ENCODE measurements at places on chromosomes 2 and 18. TPM values are rescaled to one million over a fixed set of nuclear protein-coding genes. Genes with fewer than 3 reads are reported as not detected.

LIMS2 gene
- not detected for total RNA-seq

KYNU gene
- 11.7 TPM for total RNA-seq

FAM237A gene
- not detected for total RNA-seq

DNA sequence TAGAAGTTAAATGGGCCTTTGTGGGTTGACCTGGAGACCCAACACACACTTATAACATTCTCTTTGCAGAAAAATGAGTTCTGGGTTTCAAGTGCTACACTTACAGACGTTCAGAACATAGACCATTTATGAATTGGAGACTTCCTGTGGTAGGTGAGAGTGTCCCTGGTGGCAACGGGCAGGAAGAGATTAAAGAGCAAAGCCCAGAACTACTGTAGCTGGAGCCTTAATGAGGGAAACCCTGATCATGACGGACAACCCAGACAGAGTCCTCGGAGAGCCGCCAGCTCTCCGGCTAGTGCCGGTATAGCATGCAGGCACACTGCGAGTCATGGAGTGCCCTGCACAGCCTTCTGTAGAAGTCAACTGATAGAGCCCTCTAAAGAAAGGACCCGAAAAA lies 44.5 kb upstream of the RMDN2 start:
- no peak for DNase-seq

DNA sequence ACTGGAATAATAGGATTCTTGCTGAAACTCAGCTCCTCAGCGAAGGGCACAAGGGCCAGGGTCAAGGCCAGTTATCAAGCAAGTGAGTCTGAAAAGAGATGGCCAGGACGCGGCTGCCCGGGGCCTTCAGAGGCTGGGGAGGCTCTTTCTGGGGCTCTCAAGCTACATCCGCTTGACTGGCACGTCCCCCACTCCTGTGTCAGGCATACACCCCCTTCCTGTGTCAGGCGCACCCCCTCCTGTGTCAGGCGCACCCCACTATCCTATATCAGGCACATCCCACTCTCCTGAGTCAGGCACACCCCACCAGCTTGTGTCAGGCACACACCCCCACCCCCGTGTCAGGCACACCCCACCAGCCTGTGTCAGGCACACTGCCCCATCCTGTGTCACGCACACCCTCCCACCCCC lies 91.8 kb downstream of the TPO start:
- no peak for DNase-seq

DNA sequence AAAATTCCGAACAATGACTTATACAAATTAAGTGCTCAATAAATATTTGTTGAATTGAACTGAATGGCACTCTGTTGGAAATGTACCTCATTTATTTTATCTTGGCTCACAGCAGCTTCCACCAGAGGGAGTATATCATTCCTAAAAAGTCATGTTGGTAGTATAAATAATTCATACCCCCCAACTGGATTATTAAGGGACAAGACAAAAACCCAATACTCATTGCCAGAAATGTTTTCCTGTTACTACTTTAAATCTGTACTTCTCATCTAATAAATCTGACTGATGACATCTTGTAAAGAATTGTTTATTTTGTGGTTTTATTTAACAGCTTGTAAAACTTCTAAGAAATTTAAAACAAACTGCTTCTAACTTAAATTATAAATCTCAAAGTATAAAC lies 163.9 kb downstream of the CDH2 start:
- DNase-seq, result no peak

GRCh38 chr2:156064540-156064939 lies 268.0 kb downstream of the NR4A2 start:
- DNase-seq, result no peak

DNA sequence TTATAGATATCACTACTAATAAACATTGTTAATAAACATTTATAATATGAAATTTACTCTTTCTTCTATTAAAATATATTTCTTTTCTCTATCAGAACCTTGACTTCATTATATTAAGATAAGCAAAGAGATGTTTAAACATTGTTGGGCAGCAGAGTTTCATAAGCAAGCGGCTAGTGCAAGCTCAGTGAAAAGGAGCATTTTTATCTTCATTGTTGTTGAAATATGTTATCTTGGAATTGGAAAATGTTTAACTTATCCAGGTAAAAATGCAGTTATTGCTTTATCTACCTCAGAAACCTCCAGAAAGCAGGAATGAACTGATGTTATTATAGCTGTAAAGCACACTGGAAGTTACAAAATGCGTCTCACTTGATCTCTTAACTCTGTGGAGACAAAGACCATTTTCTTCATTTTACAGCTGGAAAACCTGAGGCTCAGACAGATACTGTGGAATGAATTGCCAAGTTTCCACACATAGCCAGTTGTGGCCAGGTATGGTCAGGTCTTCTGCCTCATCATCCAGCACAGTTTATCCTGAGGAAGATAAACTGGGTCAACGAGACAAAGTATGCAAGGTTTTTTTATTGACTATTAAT lies 934.6 kb upstream of the FAM98A start:
- DNase-seq, result no peak

GRCh38 chr2:145797692-145798091 lies 1277.8 kb upstream of the ZEB2 start:
- peak; percentile 25 for DNase-seq

DNA sequence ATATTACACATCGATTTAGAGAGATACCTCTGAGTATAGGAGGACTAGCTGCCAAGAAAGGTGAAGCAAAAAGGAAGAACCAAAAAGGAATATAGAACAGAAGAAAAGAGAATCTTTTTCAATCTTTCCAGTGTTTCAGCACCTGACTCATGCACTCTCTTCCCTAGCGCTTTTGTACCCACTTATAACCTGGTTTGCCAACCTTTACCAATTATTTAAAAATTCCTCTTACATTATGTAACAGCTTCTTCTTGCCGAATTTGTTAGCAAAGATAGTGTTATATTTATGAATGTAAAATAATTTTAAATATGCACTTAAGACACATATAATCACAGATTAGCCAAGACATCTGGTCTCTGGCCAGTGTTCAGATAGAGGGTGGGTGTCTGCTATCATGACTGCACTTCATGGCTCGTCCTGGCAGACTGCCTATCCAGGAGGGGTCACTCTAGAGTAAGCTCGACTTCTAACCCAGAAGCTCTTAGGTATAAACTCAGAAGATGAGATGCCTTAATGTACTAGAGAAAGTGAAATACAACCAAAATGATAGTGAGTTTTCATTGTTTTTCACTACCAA lies 122.9 kb downstream of the ATAD2B start:
- peak; percentile 48 for DNase-seq

GRCh38 chr2:20490300-20491181 lies 43.7 kb downstream of the RHOB start:
- peak; percentile 89 for DNase-seq

DNA sequence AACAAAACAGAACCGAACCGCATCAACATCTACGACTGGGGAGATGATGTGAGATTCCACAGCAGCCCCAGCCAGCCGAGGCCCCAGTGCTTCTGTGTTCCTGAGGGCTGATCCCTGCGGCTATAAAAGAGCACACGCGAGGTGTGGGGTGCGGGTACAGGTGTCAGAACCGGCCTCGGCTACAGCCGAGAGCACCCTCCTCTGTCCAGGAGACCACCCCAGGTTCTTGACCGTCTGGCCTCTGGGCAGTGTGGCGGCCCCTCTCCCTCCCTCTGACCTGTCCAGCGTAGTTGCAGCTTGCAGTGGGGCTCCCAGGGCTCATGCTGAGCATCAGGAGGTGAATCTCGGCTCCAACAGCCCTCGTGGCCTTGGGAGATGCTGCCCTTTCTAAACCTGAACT lies 23.7 kb downstream of the RTP5 start:
- no peak for DNase-seq

GRCh38 chr2:241865416-241865956 lies 4.0 kb upstream of the RTP5 start:
- no peak for DNase-seq

- no peak for DNase-seq
Observed at GRCh38 chr18:44241020-44241419, 439.7 kb upstream of the SETBP1 start.

- peak; percentile 70 for DNase-seq
Observed at GRCh38 chr2:102975996-102976975, 214.5 kb downstream of the TMEM182 start.
